Heart right ventricle (tissue), 16 donors: ENCODE measurements at places on chromosomes 5 and 9.

DNA sequence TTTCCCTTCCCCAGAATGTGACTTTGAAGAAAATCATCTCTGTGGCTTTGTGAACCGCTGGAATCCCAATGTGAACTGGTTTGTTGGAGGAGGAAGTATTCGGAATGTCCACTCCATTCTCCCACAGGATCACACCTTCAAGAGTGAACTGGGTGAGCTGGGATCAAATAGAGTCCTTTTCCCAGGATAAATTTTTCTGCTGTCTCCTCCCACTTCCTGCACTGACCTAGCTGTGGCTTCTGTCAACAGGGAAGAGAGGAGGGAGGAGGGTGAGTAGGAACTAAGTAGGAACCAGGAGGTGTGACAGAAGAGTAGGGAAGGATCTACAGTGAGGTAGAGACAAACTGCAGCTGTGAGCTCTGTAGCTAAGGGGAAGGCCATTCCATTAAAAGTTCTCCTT lies 69.3 kb downstream of the MAMDC2 start:
- no peak overlapping the region for H3K27ac ChIP-seq
- H3K4me3 ChIP-seq, result no peak overlapping the region
- H3K27me3 ChIP-seq, result no peaks in the 10 kb centered on the region

- DNase-seq, result no peak
- H3K4me1 ChIP-seq, result no peaks in the 10 kb centered on the region
- no peak overlapping the region for H3K4me3 ChIP-seq
- H3K27me3 ChIP-seq, result no peaks in the 10 kb centered on the region
- H3K27ac ChIP-seq, result no peak overlapping the region
These were observed 199.5 kb upstream of the TAS2R1 start for GRCh38 chr5:9829621-9830020.

- no peak overlapping the region for H3K4me3 ChIP-seq
- H3K4me1 ChIP-seq, result no peaks in the 10 kb centered on the region
- no peaks in the 10 kb centered on the region for H3K36me3 ChIP-seq
- no peak overlapping the region for H3K27ac ChIP-seq
- peaks cover 4% of the 10 kb centered on the region for H3K27me3 ChIP-seq
These were observed 170.0 kb upstream of the GDNF start for GRCh38 chr5:38009749-38010358.

- no peaks in the 10 kb centered on the region for H3K27me3 ChIP-seq
- H3K4me3 ChIP-seq, result no peak overlapping the region
- H3K27ac ChIP-seq, result no peak overlapping the region
- peaks cover 47% of the 10 kb centered on the region for H3K36me3 ChIP-seq
- H3K4me1 ChIP-seq, result peaks cover 75% of the 10 kb centered on the region
These were observed 67.7 kb downstream of the ABCA1 start for GRCh38 chr9:104860263-104860662.

DNA sequence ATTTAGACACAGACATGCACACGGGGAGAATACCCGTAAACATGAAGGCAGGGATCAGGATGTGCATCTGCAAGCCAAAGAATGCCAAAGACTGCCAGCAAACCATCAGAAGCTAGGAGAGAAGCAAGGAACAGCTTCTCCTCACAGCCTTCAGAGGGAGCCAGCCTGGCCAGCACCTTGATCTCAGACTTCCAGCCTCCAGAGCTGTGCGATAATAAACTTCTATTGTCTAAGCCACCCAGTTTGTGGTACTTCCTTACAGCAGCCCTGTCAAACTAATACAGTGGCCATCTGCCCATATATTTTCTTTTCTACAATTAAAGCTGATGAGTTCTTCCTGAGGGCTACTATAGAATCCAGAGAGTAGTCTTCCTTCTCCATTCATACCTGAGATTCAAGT lies 135.0 kb downstream of the SNCAIP start:
- no peak overlapping the region for H3K27ac ChIP-seq
- H3K36me3 ChIP-seq, result no peaks in the 10 kb centered on the region
- no peak for DNase-seq
- no peak overlapping the region for H3K4me3 ChIP-seq
- H3K4me1 ChIP-seq, result no peaks in the 10 kb centered on the region
- H3K27me3 ChIP-seq, result no peaks in the 10 kb centered on the region

- H3K27me3 ChIP-seq, result no peaks in the 10 kb centered on the region
- H3K36me3 ChIP-seq, result peaks cover 24% of the 10 kb centered on the region
- H3K27ac ChIP-seq, result no peak overlapping the region
- H3K4me3 ChIP-seq, result no peak overlapping the region
These were observed 105.6 kb upstream of the TXNDC8 start for GRCh38 chr9:110443146-110443865.

- H3K27ac ChIP-seq, result no peak overlapping the region
- no peaks in the 10 kb centered on the region for H3K36me3 ChIP-seq
- H3K4me3 ChIP-seq, result no peak overlapping the region
- no peak for DNase-seq
- peaks cover 4% of the 10 kb centered on the region for H3K4me1 ChIP-seq
These were observed 250.5 kb downstream of the BNC2 start for GRCh38 chr9:16619914-16620520.

DNA sequence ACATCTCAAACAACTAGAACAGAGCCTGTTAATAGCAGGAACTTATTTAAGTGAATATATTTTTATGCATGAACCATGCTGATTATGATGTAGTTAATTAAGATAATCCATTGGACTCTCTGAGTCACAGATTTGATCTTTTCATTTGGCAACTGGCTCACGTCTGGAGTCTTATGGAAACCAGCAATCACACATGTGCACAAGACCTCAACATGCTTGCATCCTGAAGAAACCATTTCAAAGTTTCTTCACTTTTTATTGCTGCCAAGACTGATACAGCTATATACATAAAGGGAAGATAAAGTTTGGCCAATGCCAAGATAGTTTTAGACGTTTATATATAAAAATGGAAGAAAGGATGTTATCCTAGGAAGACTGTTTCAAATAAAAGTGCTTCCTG lies 13.3 kb upstream of the C9 start:
- DNase-seq, result no peak
- H3K27me3 ChIP-seq, result no peaks in the 10 kb centered on the region
- no peak overlapping the region for H3K27ac ChIP-seq
